ENCODE measurements at places on chromosomes 2 and 18.

- peak; percentile 15 for DNase-seq
Measured at GRCh38 chr2:64989982-64990614, 899 bp downstream of the SLC1A4 start.

DNA sequence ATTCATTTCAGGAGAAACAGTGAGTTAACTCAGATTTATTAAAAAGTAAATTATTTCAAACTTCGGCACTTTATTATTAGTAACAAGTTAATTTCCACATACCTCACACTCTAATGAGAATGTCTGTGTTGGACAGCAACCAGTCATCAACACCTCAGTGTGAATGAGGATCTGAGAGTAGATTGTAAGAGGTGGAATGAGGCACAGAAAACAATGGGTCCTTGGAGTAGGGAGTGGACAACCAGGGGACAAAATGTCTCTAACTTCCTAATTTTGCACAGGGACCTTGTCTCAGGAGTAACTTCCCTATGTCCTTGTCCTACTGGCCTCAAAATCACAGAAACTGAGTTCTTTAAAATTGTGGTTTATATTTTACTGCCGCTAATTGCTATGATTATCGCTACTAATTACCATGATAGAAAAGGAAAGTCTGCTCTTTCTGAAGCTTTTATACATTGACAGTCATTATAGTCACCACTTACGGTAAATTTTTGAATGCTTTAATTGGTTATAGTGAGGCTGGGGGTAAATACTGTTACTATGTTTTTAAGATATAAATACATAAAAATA, 82.2 kb upstream of the LRPPRC start:
- no peak for DNase-seq

DNA sequence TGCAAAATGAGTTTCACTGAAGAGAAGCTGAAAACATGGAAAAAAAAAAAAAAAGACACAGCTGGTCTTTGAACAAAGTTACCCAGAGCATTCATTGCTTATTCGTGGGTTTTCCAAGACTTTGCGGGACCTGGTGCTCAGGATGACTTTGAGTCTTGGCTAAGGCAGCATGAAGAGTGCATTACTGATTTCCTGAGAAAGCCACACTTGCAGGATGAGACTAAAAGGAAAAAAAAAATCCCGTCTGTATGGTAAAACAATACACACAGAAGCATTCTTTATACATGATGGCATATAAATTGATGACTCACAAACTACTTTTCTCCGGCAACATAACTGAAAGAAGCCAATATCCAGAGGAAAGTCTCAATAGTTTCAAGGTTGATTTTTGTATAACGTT, 195.4 kb downstream of the SPP2 start:
- no peak for DNase-seq

- no peak for DNase-seq
Measured at GRCh38 chr18:64097497-64097896, 51.4 kb downstream of the LINC00305 start.

DNA sequence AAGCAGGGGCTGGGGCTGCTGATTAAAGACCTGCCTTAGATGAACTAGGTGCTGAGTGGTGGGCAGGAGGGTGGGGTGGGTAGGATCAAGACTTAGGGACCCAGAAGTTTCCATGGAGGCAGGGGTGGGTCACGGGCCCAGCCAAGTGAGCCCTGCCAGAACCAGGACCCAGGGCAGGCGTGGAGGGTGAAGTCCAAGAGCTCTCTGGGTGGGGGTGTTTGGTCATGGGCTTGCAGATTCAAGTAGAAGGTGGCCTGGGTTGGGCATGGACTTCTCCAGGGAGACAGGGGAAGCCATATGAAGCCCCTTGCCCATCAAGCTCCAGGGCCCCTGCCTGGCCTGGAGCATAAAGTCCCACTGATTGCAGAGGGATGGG, 168.8 kb downstream of the SMAD7 start:
- no peak for DNase-seq

DNA sequence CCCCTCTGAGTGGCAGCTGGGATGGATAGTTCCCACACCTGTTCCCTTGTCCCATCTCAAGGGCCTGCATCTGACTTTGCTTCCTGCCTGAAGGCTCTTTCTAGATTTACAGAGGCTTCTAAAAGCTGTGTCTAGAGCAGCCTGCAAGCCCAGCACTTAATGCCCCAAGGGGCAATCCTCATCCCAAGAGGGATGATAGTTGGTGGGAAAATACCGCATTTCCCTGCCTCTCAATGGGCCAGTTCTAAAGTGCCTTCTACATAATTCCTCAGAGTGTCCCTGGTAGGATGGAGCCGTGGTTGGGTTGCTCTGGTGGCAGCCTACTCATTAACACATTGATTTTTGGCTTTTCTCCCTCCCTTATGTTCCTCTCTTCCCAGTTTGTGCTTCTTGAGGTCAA, 29.5 kb downstream of the LAMA3 start:
- DNase-seq = no peak

DNA sequence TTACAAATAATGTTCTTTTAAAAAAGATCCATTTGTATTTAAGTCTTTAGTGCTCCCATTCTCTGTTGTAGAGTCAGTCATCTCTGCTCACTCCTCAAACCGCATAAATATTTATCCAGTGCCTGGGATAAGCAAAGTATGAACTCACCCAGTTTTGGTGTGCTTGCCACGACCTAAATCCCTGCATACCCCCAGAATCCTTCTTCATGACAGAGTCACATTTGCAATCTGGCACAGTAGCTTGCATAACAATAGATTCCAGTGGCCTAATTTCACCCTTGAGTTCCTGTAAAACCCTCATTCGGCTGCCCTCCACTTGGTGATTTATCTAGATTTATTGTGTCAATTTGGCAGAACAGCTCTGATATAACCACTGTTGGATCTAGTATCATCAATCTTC, 92.9 kb downstream of the DTNA start:
- DNase-seq = no peak

GRCh38 chr2:8529706-8530277, 152.1 kb upstream of the ID2 start:
- no peak for DNase-seq

DNA sequence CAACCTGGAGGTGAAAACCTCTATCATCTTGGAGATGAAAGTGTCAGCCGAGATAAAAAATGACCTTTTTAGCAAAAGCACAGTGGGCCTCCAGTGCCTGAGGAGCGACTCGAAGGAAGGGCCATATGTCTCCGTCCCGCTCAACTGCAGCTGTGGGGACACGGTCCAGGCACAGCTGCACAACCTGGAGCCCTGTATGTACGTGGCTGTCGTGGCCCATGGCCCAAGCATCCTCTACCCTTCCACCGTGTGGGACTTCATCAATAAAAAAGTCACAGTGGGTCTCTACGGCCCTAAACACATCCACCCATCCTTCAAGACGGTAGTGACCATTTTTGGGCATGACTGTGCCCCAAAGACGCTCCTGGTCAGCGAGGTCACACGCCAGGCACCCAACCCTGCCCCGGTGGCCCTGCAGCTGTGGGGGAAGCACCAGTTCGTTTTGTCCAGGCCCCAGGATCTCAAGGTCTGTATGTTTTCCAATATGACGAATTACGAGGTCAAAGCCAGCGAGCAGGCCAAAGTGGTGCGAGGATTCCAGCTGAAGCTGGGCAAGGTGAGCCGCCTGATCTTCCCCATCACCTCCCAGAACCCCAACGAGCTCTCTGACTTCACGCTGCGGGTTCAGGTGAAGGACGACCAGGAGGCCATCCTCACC, 90.2 kb downstream of the SH3BP4 start:
- DNase-seq = no peak

DNA sequence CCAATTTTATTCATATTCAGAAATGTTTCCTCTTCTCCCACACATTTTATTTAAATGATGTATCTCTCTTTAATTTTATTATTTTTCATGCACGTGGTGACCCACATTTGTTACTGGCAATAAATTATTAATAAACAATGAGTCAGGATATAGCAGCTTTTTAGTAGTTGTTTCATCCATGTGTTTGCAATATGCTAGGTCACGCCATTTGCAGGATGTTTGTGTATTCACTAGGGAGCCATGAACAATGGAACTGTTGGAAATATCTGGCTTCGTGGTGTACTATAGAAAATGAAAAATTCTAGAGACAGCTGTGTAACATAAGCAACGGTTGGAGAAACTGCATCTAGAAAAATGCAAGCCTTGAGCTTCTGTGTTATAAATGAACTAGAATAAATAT, 176.0 kb upstream of the COL3A1 start:
- no peak for DNase-seq

GRCh38 chr18:36756242-36756641, 72.6 kb downstream of the TPGS2 start:
- no peak for DNase-seq

DNA sequence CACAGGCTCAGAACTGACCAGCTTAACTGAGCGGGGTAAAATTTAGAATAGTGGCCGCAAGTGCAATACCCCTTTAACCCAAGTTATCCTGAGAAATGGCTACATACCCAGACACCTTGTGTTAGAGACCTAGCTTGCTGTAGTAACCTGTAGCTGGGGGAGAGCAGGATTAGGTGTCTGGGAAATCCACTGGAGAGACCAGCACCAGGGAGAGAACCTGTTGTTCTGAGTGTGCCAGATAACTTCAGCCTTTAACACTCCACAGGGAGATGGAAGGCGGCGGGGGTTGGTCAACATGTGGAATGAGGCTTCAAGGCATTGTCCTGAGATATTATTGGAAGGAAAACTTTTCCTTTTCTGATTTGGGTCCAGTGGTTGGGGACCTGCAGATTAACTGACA, 356.0 kb downstream of the PTPRM start:
- DNase-seq = no peak

GRCh38 chr18:5868218-5868854, 27.0 kb downstream of the TMEM200C start:
- peak; percentile 85 for DNase-seq

DNA sequence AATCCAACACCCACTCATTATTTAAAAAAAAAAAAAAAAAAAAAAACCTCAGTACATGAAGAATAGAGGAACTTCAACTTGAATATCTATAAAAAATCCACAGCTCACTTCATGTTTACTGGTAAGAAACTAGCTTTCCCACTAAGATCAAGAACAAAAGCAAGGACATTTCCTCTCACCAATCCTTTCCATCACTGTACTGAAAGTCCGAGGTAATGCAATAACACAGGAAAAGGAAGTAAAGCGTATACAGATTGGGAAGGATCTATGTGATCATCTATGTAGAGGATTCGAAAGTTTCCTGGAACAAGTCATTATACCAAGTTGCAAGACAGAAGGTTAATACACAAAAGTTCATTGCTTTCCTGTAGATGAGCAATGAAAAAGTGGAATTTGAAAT, 63.2 kb downstream of the ROCK2 start:
- DNase-seq = no peak

DNA sequence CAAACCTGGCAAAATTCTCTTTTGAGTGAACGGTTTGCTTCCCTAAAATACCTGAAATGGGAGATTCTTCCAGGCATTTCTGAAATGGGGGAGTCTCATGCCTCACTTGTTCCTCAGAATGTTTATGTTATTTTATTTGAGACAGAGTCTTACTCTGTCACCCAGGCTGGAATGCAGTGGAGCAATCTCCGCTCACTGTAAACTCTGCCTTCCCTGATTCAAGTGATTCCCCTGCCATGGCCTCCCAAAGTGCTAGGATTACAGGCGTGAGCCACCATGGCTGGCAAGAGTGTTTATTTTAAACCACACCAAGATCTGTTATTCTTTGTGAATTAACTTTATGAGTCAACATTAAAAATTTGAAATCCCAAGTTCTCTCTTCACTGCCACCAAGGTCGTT, 6.4 kb upstream of the FHL2 start:
- DNase-seq = no peak

Measured in Ammon's horn (tissue), 1 donor.